RWPE2 (cell line): ENCODE measurements at places on chromosomes 11 and 22.

- H3K27me3 ChIP-seq: no peaks in the 10 kb centered on the region
- no peaks in the 10 kb centered on the region for H3K36me3 ChIP-seq
- no peak for DNase-seq
Observed at GRCh38 chr11:107732689-107733051, 20.8 kb upstream of the SLN start.

GRCh38 chr11:32071811-32072210, 19.1 kb upstream of the RCN1 start:
- H3K36me3 ChIP-seq: no peaks in the 10 kb centered on the region
- no peak overlapping the region for H3K4me3 ChIP-seq
- DNase-seq: no peak
- H3K27me3 ChIP-seq: peaks cover 19% of the 10 kb centered on the region
- no peak overlapping the region for H3K27ac ChIP-seq

GRCh38 chr11:48134221-48134922, 82.2 kb upstream of the OR4B1 start:
- H3K4me3 ChIP-seq: no peak overlapping the region
- H3K36me3 ChIP-seq: no peaks in the 10 kb centered on the region
- DNase-seq: no peak
- no peaks in the 10 kb centered on the region for H3K27me3 ChIP-seq
- no peaks in the 10 kb centered on the region for H3K4me1 ChIP-seq

DNA sequence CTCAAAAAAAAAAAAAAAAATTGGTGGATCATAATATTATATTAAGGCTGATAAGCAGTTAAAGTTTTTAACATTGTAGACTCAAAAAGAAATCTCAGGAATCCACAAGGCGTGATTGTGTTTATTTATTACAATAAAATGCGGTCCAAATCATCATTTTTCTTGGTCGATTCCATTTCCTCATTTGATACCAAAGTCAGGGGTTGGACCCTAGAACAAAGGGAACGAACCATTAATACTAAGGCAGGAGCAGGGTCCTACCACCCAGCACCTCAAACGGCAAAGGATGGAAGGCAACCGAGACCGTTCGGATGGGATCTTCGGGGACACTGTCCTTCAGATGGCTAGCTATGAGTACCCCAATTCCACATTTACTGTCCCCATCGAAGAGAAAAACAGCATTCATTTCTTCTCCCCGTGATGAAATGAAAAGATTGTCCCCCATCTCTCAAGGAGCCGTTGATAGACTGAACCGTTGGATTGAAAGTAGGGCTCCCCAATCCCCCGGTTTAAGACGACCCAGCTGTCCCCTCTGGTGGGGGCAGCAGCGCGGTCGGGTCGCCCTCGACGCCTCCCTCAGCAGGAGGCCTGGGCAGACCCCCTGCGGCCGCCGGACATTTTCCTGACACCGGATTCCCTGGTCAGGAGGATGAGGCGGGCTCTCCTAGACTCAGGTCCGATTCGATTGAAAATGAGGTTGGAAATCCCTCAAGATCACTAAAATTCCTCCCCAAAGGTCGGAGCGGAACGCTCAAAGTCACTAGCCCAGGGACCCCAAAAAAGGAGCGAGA, 607 bp downstream of the DMC1 start:
- no peak for DNase-seq
- no peaks in the 10 kb centered on the region for H3K36me3 ChIP-seq
- H3K27ac ChIP-seq: no peak overlapping the region
- peaks cover 10% of the 10 kb centered on the region for H3K4me1 ChIP-seq
- H3K4me3 ChIP-seq: peak overlapping the region; percentile 42
